ENCODE measurements at places on chromosomes 7 and 10.

DNA sequence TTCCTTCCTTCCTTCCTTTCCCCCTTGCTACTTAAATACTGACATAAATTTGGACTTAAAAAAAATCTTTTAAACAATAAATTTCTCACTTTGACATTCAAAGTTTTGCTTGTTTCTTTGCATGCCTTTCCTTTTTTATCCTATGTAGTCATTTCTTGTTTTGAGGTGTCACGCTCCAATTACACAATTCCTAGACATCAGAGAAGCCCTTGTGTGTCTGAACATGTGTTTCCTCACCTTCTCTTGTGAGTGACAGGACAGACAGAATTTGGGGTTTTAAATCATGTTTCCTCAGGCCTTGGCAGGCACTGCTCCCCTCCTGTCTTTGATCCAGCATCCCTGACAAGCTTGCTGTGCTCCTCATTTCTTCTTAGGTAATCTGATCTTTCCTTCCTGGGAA is 91.3 kb downstream of the CYTH3 start:
- no peak for DNase-seq

DNA sequence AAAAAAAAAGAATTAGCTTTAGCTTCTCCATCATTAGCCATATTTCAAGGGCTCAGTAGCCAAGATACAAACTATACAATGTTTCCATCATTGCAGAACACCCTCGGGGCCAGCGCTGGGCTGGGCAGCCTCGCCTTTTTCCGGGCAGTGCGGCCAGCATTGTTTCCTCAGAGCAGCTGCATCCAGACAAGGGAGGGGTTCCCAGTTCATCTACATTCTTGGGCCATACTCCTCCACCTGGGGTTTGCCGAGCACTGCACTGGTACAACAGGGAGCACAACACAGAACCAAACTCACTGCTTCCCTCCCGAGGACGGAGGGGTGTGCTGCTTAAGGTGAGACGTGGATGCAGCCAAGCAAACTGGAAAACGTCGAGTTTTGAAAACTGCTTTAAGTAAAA is 2.4 kb upstream of the PKD1L1 start:
- peak; percentile 75 for DNase-seq

DNA sequence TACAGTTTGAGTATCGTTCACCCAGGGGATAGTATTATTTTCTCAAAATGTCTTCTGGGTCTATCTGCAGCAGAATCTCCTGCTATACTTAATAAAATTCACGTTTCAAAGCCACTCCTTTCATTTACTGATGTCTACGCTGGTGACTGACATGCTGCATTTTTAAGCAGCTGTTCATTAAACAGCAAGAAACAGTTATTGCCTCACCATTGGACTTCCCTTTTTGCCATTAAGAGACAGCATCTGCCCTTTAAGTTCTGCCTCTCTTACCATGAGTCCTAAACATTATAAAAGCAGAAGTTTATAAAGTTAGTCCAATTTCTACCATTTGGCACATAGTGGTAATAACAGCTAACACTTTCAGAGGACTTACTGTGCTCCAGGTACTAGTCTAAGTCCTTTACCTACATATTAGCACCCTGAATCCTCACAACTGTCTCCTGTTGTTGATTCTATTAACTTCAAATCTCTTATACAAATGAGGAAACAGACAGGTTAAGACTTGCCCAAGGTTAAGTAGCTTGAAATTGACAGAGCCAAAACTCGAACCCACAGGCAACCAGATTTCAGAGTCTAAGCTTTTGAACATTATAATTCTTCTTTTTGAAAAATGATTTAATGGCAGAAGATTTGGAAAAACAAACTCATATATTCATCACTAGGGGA is 169.5 kb downstream of the SNX13 start:
- DNase-seq = no peak

DNA sequence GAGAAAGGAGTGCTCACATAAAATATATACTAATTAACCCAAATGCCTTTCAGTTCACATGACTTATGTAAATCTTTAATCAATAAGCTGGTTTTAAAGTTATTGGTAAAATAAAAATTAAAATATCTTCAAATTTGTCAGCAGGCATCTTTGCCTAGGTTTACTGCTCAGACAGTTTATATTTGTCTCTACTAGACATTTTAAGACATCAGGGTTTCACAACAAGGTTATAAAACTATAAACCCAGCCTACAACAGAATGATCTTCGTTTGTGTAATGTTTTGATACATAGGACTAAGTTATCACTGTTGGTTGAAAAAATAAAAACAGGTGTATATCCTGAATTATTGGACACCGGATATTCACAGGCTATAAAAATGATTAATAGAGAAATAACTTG is 67.4 kb downstream of the TYW1B start:
- no peak for DNase-seq

DNA sequence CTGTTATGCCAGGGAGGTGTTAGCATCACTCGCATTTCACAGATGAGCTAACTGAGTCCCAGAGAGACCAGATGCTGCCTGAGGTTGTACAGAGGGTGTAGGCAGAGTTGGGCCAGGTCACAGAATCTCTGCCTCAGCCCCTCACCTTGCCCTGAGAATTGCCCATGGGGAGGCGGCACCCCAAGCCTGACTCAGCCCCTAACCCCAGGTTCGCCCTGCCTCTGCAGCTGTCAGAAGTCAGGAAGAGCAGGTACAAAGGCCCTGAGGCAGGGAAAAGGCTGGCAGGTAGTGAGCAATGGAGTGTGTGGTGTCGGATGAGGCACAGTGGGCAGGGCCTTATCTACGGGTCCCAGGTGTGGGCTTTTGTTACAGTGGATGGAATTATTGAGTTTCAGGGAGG is 79.4 kb downstream of the MYL10 start:
- DNase-seq = no peak
